ENCODE measurements at places on chromosomes 3 and 15.

- no peak for DNase-seq
Observed at GRCh38 chr3:51500632-51501131, 867 bp upstream of the DCAF1 start.

- DNase-seq = no peak
Observed at GRCh38 chr15:101252836-101253235, 988 bp upstream of the CHSY1 start.

DNA sequence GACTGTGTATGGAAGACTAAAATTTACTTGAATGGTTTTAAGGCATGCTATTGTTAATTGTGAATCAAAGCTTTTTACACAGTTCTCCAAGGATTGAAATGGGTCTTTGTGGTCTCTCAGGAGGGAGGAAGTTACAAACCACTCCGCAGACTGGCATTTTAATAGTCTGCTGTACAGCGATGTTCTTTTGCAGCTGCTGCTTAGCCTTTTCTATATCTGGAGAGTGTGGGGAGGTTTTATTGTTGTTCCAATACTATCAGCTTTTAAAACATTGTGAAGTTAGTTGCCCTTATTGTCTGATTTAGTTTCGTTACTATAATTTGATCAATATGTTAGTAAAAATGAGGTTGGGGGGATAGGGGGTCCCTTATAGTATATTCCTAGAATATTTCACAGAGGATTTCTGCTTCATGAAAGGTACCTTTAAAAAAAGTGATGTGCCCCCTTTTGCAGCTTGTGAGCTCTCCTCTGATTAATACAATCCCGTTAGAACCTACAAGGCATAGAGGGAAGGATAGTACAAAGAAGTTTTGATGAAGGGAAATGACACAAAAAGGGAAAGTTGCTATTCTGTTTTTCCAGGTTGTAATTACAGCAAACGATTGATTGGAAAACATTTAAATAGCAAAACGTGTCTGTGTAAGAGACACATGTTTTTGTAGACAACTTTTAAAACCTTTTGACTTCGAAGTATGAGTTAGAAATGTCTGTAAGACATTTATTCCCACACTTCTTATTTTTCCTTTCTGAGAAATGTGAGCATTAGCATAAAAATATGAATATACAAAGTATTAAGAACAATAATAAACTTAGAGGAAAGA lies 158.3 kb upstream of the CGNL1 start:
- DNase-seq = peak; percentile 64

DNA sequence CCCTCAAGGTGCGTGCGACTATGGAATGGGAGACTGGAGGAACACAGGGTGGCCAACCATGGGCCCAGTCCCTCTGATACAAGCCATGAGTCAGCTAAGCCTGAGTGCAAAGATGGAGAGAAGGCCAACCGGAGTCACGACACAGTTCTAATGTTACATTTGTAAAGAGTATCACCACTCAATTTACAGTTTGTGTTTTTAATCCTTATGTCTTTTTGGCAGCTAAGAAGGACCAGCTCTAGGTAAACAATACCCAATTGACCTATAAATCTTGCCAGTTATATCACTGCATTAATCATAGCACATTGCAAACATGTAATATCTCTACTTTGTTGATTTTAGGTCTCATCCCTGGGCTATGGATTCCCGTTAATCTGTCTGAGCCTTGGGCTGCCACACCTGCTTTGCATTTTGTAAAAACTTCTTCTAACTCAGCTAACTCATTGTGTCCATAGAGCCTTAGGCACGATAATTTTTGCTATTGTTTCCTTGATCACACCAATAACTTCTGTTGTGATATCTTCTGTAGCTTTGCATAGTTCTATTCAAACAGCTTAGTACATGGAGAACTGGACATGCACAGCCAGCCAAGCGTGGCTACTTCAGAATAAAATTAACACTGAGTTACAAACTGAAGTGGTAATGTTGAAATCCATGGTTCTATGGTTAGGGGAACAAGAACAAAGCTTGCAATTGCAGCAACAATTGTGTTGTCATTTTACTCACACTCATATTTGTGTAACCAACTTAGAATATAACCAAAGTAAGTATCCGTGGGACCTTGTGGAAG lies 50.3 kb downstream of the LSM3 start:
- DNase-seq = no peak

GRCh38 chr15:72509484-72509883 lies 35.4 kb downstream of the ARIH1 start:
- no peak for DNase-seq

GRCh38 chr3:111954228-111954990 lies 24.4 kb upstream of the ABHD10 start:
- no peak for DNase-seq

DNA sequence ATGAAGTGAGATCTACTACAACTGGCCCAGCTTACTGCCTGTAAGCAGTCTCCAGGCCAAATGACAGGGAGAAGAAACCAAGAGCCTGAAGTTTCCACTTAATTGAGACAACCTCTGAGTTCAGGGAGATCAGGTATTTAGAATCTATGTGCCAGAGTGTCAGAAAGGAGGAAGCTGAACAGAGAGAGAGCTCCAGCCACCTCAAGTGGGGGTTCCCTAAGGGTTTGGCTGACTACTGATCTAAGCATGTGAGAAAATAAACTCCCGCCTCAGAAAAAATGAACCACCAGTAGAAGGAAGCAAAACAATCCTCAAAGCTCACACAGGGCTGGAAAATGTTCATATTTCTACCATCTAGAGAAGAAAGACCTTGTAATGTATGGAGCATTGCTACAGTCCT lies 25.0 kb downstream of the ADAM10 start:
- DNase-seq = peak; percentile 80

All from common myeloid progenitor, CD34-positive (primary cell).